Osteoblast (primary cell): ENCODE measurements at places on chromosomes 11 and 22. TPM values are rescaled to one million over a fixed set of nuclear protein-coding genes. Genes with fewer than 3 reads are reported as not detected.
A peak's percentile ranks its signal among the peaks of the same experiment; 100 is the strongest.

Gene PDGFD
- total RNA-seq, result 4.7 and 15.6 TPM in 2 replicates

DNA sequence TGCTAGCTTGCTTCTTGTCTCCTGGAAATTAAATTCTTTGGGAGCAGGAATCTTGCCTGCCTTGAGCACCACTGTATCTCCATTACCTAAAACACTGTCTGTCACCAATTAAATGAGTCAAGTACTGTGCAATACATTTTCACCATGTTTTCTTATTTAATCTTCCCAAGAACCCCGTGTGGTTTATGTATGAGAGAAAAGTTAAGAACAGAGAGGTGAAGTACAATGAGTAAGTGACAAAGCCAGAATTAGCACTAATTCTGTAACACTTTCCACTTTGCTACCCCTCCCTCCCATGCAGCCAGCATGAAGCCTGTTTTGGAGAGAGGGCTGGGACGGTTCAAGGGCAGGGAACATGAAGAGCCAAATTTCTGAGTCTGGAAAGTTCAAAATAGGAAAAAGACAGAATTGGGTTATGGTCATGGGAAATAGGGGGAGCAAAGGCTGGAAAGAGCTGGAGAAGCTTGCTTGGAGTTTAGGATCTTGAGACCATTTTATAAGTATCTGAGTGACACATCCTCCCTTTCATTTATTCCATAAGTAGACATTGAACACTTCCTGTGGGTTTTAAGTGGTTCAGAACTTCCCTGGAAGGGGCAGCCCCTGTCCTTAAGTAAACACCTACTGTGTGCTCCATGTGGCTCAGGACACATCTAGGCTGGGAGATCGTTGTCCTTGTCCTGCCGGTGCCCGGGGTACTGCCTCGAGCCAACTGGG is 60.5 kb upstream of the CHST1 start:
- DNase-seq, result no peak
- no peaks in the 10 kb centered on the region for H3K36me3 ChIP-seq
- H3K27ac ChIP-seq, result no peak overlapping the region
- H3K4me1 ChIP-seq, result no peaks in the 10 kb centered on the region
- H3K27me3 ChIP-seq, result peaks cover 28% of the 10 kb centered on the region

DNA sequence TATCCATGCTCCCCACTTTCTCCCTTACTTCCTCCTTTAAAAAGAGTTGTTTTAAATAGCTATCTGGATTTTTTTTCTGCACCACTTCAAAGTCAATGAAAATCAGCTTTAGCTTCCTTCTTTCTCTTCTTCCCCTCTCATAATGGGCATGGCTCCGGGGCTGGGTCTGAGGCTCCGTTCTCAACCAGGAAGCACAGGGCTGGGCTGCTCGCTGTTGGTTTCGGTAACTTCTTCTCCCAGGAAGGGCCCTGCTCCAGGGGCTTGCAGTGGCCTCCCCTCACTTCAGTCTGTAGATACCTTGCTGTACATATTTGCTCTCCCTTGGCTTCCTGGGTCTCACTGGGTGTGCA is 23.8 kb downstream of the MICAL2 start:
- H3K27me3 ChIP-seq, result no peaks in the 10 kb centered on the region
- peaks cover 40% of the 10 kb centered on the region for H3K4me1 ChIP-seq
- DNase-seq, result no peak
- H3K4me3 ChIP-seq, result no peak overlapping the region

- no peaks in the 10 kb centered on the region for H3K27me3 ChIP-seq
- H3K4me3 ChIP-seq, result no peak overlapping the region
- peak; percentile 85 for DNase-seq
- H3K36me3 ChIP-seq, result peaks cover 6% of the 10 kb centered on the region
- H3K4me1 ChIP-seq, result peaks cover 47% of the 10 kb centered on the region
These were observed 174.4 kb downstream of the MAML2 start for GRCh38 chr11:96168623-96169022.

DNA sequence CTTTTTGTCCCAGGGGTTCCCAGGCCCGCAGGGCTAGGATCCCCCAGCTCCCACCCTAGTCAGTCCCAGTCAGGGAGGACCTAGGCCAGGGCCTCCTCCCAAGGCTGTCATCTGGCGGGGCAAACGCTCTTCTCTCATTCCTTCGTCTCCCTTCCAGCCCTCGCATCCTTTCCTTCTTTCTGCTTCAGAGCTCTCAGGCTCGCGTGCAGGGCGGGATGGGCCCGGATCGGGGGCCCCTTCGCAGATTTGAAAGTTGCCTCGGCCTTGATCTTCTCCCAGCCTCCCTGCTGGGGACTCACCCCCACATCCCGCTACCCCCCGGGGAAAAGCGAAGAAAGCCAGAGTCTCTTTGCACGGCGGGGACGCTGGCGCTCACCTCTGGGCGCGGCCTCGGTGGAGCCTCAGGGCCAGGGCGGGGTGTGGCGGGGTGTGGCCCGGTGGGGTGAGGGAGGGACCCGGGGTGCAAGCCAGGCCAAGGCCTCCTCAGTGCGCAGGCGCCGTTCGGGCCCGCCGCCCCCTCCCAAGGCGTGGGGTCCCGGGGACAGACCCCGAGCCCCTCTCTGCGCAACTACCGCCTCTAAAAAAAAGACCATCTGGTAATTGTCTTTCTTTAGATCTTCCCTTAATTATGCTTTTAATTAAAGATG is 14.8 kb upstream of the PAX6 start:
- H3K4me3 ChIP-seq, result no peak overlapping the region
- DNase-seq, result peak; percentile 73
- H3K27me3 ChIP-seq, result peaks cover 99% of the 10 kb centered on the region
